ENCODE measurements at places on chromosomes 1 and 21.

- no peak for DNase-seq
Observed at GRCh38 chr1:191907121-191907520, 251.1 kb upstream of the RGS18 start.

- DNase-seq, result no peak
Observed at GRCh38 chr1:115158181-115158580, 68.9 kb upstream of the TSPAN2 start.

DNA sequence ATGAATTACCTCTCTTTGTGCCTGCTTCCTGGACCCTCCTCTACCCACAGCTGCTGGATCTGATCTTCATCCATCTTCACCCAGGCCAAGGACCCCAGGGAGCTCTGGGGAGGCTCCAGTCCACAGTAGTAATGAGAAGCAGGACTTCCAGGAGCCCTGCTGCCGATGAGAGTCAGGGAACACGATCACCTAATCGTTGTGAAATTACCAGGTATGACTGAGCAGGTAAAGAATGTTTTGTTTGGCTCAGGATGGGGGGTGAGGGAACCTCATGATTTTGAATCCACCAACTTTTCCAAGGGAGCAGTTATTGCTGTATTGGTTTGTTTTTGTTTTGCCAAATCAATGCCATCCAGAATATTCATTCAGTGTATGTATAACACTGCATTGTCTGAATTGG is 454.0 kb downstream of the PLPP3 start:
- DNase-seq, result no peak

DNA sequence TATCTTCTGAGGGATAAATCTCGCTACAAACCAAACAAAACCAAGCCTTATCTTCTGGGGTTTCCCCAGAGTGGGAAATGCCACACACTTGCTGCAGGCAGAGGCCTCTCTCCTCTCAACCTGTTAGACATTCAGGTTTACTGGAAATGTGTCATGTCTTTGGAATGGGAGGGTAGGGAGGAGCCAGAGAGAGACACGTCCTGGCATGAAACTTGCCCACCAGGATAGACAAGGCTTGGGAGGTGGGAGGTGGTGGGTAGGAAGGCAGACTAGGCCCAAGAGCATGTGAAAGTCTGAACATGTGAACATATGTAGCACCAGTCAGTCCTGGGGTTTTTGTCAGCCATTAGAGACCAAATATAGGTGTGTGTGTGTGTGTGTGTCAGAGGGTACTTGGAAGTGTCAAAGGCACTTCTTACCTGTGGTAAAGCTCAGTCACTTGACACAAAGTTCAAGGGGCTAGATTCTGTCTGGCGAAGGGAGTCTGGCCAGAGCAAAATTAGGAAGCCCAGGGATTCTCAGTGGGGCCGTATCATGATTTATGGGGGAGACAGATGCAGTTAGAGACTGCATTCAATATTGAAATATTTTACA is 32.4 kb upstream of the PIGC start:
- DNase-seq, result no peak

- DNase-seq, result no peak
Observed at GRCh38 chr1:51621161-51621560, 4.3 kb downstream of the OSBPL9 start.

DNA sequence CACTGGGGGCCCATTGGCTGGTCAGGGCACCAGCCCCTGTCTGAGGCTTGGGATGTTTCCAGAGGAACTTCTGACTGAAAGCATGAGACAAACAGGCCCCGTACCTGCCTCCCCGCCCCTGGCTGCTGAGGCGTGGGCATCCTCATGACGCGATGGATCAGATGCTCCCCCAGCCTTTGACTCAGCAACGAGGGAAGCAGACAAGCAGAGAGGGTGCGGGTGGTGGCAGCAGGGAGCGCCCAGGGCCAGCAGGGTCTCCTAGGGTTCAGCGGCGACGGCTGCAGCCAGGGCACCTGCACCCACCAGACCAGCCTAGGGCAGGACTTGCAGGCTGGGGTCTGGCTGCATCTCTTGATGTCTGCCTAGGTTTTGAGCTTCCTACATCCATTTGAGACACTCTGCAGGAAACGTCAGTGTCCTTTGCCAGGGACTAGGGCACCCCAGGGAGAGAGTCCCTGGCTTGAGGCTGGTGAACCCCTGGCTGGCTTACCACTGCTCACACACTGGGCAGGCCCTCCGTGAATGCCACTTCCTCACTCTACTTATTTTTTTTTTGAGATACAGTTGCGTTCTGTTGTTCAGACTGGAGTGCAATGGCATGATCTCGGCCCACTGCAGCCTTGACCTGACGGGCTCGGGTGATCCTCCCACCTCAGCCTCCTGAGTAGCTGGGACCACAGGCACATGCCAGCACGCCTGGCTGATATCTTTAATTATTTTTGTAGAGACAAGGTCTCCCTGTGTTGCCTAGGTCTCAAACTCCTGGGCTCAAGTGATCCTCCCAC is 63.3 kb downstream of the DHRS3 start:
- no peak for DNase-seq

GRCh38 chr21:39111931-39112550 is 71.2 kb downstream of the PSMG1 start:
- DNase-seq, result no peak

DNA sequence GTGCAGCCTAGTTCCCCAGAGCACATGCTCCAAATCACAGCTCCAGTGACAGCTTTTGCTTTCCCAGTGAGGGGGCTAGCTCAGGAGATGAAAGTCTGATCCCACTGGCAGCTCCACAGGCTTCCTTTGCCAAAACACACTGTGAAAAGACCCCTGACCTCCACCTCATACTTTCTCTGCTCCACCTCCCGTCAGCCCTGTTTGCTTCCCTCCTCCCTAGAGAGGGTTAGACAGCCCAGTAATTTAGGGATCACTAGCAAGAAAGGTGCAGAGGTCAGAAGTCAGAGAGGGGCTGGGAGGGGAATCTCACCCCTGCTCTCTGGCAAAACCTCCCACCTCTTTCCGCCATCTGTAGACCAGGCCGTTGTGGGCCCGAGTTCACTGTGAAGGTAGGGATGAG is 62.8 kb downstream of the PLXNA2 start:
- DNase-seq, result no peak

GRCh38 chr1:226938903-226939437 is 1.1 kb upstream of the COQ8A start:
- DNase-seq, result no peak

- DNase-seq, result no peak
Observed at GRCh38 chr1:160720356-160721085, 8.9 kb upstream of the CD48 start.

- DNase-seq, result no peak
Observed at GRCh38 chr1:150881331-150882070, 5.1 kb upstream of the ARNT start.

DNA sequence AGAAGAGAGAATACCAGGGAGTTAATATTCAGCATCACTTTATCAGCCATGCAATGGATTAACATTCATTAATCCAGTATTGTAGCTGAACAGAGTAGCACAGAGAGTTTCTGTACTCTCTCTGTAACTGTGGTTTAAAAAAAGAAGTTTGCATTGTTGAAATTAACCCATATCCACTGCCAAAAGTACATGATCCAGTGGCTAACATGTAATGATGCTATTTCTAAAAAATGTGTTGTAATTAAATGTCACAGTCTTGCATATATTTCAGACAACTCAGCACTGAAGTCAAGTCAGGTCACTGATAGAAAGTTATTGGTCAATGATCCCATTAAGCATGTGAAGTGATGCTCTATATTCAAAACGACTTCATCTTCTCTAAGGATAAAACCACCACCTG is 141.3 kb downstream of the NRIP1 start:
- DNase-seq, result no peak

- DNase-seq, result no peak
Observed at GRCh38 chr1:63918418-63918945, 144.7 kb downstream of the ROR1 start.

DNA sequence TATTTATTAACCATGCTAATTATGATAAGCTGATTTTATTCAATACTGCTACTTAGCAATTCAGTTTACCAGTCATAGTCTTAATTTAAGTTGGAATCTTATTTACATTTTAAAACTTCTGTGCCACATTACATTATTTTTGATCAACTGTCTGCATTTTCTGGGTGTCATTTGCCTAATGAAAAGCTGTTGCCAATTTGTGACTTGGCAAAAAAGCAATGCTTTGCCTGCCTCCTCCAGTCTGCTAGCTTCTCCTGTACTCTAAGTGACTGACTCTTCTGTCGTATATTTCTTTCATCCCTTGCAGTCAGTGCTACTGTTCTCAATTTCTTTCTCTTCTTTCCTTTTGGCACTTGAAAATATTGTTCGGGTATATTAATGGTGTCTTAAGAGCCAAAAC is 5.6 kb upstream of the IVNS1ABP start:
- DNase-seq, result no peak

DNA sequence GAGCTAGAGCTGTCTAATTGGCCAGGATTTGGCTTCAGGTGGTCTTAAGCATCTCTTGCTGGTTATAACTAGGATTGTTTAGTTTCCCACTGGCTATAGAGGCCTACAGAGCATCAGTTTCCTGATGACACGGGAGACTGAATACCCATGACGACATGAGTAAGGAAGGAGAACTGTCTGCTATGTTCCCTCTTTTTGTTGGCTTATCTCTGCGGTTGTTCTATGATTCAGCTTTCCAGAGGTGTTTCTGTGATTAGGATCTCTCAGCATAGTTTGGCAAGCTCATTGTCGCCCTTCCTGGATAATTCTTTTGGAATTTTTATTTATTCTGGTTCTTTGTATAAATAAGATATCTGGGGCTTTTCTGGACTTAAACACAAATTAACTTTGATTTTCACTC is 163.4 kb downstream of the OLFM3 start:
- no peak for DNase-seq

DNA sequence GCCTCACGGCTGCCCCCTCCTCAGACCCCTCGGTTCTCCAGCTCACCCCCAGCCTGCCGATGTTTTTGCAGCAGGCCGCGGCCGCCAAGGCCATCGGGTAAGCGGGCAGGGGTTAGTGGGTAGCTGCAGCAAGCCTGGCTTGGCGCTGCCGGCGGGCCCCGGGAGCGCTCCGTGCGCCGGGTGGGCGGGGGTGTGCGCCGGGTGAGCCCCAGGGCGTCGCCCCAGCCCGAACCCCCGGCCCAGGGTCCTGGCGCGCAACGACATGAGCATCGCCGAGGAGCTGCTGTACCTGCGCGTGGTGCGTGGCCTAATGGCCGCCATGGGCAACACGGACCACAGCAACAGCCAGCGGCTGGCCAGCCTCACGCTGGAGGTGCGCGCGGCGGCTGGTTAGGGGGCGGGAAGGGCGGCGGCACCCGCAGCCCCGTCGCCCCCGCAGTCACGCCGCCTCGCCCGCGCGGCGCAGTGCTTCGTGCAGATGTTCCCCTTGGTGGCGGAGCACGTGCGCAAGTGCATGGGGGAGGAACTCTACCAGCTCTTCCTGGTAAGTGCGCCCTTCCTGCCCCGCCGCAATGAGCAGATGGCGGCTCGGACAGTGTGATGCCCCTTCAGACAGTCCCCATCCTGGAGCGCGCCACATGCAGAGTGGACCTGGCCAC is 6.5 kb downstream of the RNU5D-1 start:
- DNase-seq, result no peak
